ENCODE measurements at places on chromosomes 7 and 10.

DNA sequence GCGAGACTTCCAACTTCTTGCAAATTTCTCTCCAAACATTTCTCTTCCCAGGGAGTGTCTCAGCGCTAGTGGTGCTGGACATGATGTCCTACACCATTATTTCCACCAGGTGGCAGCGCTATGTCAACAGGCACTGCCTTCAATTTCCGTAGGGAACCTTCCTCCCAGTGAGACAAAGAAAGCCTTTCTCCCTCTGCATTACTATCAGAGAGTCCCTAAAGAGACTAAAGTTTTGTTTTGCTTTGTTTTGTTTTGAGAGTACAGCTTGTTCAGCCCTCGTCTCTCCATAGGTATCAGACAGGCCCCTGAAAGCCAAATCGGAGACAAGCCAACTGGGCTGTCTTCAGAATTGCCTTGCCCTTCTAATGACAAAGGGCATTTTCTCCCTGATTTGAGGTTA lies 44.2 kb upstream of the GGCT start:
- peak; percentile 13 for DNase-seq

- no peak for DNase-seq
Observed at GRCh38 chr10:11444531-11445228, 166.8 kb downstream of the USP6NL start.

GRCh38 chr10:69418052-69418752 lies 1.5 kb upstream of the TACR2 start:
- DNase-seq, result no peak

- no peak for DNase-seq
Observed at GRCh38 chr10:103153302-103154197, 39.5 kb downstream of the NT5C2 start.

DNA sequence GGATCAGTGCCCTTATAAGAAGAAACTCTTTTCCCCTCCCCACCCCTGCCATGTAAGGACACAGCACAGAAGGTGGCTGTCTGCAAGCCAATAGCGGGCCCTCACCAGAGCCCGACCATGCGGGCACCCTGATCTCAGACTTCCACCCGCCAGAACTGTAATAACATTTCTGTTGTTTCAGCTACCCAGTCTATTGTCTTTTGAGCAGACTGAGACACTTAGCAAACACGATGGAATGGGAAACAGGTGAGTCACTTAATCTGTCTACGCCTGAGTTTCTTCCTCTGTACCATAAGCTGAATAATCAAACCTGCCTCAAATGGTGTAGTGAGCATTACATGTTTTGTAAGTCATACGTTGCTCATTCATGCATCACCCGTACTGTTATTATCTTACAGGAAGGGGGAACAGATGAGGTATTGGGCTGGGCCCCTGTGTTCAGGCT lies 58.2 kb downstream of the STRA8 start:
- peak; percentile 25 for DNase-seq

DNA sequence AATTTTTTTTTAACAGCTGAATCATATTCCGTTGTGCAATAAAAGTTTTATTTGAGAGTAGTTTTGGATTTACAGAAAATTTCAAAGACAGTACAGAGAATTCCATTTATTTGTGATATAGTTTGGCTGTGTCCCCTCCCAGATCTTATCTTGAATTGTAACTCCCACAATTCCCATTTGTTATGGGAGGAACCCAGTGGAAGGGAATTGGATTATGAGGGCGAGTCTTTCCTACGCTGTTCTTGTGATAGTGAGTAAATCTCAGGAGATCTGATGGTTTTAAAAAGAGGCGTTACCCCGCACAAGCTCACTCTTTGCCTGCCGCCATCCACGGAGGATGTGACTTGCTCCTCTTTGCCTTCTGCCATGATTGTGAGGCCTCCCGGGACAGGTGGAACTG lies 228.0 kb upstream of the MAGI2 start:
- DNase-seq, result no peak

DNA sequence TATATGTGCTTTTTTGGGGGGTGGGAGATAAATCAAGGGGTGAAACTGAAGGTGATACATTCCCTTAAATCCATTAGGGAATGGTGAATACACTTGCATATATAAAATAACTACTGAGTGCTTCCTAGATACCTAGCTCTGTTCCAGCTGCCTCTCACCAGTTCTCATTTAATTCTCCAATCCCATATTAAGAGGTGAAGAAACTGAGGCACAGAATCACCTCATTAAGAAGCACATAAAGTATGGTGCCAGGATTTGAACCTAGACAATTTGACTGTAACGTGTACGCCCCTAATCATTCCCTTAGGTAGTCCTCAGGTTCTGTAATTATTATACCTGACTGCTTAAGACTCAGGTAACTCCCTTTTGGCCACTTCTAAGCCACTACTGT lies 1.5 kb upstream of the SFR1 start:
- no peak for DNase-seq

GRCh38 chr10:844552-844951 lies 87.0 kb downstream of the LARP4B start:
- DNase-seq, result no peak

DNA sequence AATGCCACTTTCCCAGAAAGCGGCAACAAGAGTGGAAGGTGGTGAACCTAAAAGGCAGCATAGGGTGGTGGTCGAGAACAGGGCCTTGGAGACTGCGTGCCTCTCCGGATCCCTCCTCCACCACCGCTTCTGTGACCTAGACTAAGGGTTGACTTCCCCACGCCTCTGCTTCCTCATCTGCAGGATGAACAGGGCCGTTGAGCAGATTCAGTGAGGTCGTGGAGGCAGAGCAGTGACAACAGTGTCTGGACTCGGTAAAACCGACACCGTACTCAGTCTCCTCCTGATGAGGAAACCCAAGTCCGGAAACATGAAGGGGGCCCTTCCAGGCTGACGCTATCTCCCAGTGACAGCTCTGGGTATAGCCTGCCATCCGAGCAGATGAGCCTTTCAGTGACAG lies 162.6 kb downstream of the CELF2 start:
- DNase-seq, result peak; percentile 76
